ENCODE measurements at places on chromosomes 1 and 21.

DNA sequence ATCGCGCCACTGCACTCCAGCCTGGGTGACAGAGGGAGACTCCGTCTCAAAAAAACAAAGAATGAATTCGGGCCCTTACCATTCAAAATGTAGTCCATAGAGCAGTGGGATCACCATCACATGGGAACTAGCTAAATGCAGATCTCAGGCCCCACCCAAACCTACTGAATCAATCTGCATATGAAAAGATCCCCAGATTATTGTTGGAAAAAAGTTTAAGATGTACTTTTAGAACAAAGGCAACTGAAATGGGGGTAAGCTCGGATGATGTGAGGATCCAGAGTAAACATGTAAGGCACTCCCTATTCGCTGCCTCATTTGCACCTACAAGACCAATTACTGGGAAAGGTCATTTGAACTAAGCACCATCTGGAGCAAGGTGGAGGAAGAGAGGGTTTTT lies 803 bp upstream of the FLAD1 start:
- DNase-seq: no peak

DNA sequence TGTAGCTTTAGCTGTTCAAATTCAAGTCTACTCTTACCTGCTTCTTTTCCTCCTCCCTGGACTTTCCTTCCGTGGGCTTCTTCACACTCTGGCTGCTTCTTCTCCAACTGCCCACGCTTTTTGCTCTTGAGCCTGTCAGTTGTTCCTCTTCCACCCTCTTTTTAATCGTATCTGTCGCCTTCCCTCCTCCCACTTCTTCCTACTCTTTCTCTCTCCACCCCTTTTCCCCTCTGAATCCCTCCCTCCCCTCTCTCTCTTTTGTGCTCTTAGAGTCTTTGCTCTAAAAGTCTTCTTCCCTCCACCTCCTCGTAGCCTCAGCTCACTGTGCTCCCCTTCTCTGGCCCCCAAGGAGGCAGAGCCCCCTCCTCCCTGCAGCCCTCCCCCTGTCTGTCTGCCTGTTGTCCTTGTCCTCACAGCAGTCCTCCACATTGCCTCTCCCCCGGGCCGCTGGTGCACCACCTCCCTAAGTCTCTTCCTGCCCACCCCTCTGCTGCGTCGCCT lies 12.9 kb upstream of the GJA5 start:
- DNase-seq: no peak

GRCh38 chr21:32920474-32920873 lies 105.3 kb upstream of the OLIG2 start:
- no peak for DNase-seq

- DNase-seq: no peak
Observed at GRCh38 chr1:58500043-58500442, 46.5 kb downstream of the OMA1 start.

DNA sequence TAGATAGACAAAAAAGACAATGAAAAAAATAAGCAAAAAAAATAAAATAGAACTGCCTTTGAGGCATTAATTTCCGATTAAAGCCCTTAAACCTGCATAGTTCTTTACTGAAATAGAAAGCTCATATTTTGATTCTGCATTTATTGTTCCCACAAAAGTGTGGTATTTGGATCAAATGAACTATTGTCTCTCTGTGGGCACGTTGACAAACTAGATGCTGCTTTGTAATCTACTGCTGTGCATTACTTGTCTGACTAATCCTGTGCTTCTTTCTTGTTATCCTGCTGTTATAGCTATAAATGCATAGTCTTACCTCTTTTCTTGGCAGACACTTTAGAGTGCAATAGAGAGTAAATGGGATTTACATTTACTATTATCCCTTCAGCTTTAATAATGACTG lies 31.4 kb upstream of the SLC35D1 start:
- DNase-seq: no peak

DNA sequence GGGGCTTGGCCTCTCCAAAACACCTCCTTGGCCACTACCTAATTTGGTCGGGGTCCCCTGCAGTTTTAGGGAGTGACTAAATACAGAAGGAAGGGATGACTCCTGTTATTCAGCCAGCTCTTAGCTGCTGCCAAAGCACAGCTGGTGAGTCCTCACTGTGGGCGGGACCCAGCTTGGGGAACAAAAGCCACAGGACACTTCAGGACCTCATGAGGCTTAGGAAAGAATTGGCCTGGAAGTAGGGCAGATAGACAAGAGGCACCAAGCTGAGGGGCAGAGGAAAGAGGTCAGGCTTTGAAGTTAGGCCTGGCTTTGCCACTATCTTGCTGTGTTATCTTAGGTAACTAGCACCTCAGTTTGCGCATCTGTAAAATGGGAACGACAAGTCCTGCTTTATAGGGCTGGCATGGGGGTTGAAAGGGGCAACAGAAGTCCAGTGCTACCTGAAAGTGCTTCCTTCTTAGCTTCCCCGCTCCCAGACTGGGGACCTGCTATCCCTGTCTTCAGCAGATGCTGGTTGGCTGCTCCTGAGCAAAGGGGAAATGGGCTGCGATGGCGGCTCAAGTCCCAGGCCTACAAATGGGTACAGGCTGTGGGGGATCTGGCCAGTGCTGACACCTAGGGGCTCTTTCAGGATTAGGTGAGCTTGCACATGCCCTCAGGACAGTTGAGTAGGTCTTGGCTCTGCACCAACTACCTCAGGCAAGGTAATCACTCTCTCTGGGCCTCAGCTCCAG lies 15.7 kb downstream of the IFI6 start:
- DNase-seq: no peak

GRCh38 chr1:104921525-104921924 lies 1171.8 kb downstream of the AMY1C start:
- DNase-seq: no peak

DNA sequence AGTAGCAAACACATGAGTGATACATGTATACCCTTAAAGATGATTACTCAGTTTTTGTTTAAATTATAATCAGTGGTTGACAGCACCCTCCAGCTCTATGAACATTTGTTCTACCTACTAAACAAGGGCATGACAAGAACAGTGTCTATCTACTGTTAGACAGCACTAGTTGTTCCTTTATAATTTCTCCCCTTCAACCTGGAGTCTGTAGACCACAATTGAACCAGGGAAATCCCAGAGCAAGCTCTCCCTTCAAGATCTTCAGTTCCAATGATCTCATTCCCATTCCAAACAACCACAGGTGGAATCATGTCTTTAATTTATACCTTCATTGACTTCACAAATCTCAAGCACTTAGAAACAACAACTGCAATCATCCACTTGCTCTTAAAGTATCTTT lies 216.1 kb downstream of the HHIPL2 start:
- no peak for DNase-seq
